Jurkat, Clone E6-1 (cell line): ENCODE measurements at places on chromosomes 6 and 20.

GRCh38 chr6:147116056-147116455 lies 88.2 kb upstream of the STXBP5 start:
- no peak for DNase-seq

DNA sequence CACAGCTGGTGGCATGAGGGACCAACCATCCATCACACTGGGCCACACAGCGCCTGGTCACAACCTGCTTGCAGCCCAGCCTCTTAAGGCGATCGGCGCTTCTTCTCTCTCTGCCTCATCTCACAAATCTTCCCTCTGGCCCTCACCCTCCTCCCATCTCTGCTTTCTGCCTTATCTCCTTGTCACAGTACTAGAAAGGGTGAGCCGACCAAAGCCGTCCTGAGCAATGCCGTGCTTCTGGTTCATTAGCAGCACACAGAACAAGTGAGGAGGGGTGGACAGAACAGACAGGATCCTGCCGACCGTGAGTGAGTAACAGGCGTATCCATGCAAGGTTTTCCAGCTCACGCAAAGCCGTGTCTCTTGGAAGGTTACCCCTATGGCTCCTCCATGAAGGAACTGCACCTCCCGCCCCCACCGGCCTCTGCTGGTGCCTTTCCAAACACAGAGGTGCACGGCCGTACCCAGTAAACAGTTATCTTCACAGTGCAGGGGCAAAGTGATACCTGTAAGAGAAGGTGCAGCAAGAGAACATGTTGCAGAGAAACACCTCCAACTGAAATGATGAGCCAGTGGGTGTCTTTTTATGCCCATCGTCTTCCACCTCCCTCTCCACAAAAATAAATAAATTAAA lies 331.7 kb downstream of the FARS2 start:
- no peak for DNase-seq

DNA sequence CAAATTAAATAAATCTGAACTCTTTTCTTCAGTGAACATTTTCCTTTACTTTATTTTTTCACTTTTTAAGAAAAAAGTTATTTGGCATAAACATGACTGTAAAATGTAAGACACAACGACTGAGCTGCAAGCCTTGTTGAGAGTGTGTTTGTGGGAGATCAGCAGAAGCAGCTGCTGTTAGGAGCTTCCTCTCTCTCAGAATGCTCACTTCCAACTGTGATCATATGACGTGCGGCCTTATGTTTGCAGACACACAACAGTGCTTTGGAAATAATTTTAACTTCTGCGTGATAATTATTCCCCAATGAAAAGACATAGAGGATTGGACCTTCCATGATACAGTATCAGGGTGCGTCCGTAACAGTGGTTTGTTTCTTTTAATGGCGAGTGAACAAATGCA lies 104.0 kb downstream of the ARHGAP18 start:
- DNase-seq: no peak

DNA sequence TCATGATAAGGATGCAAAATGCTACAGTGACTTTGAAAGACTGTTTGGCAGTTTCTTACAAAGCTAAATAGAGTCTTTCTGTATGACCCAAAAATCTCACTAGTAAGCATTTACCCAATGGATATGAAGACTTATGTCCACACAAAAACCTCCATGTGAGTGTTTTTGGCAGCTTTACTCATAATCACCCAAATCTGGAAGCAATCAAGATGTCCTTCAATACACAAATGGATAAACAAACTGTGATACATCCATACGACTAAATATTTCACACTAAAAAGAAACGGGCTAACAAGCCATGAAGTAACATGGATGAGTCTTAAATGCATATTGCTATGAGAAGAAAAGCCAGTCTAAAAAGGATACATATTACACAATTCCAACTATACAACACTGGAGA lies 117.2 kb downstream of the PDE10A start:
- DNase-seq: no peak

- no peak for DNase-seq
Measured at GRCh38 chr20:43682446-43682845, 15.5 kb downstream of the MYBL2 start.

- no peak for DNase-seq
Measured at GRCh38 chr20:37278966-37279590, 10.4 kb upstream of the MANBAL start.

DNA sequence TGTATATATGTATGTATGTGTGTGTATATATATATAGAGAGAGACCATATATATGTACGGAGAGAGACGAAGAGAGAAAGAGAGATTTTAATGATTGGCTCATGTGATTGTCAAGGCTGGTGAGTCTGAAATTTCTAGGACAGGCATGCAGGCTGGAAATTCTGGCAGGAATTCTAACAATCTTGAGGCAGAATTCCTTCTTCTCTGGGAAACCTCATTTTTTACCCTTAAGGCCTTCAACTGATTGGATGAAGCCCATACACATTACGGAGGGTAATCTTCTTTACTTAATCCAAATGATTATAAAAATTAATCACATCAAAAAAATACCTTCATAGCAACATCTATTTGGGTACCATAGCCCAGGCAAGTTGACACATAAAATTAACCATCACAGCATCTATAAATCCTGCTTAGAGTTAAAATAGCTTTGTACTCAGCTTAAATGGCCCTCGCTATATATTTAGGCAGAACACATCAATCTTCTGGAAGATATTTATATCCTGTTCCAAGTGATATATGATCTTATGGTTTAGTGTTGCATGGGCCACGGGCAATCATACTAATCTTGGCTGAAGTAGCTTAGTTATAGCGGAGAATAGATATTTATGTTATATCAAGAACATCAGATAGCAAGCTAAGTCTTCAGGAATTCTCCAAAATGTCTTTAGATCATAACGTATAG lies 36.6 kb downstream of the ABRACL start:
- no peak for DNase-seq

DNA sequence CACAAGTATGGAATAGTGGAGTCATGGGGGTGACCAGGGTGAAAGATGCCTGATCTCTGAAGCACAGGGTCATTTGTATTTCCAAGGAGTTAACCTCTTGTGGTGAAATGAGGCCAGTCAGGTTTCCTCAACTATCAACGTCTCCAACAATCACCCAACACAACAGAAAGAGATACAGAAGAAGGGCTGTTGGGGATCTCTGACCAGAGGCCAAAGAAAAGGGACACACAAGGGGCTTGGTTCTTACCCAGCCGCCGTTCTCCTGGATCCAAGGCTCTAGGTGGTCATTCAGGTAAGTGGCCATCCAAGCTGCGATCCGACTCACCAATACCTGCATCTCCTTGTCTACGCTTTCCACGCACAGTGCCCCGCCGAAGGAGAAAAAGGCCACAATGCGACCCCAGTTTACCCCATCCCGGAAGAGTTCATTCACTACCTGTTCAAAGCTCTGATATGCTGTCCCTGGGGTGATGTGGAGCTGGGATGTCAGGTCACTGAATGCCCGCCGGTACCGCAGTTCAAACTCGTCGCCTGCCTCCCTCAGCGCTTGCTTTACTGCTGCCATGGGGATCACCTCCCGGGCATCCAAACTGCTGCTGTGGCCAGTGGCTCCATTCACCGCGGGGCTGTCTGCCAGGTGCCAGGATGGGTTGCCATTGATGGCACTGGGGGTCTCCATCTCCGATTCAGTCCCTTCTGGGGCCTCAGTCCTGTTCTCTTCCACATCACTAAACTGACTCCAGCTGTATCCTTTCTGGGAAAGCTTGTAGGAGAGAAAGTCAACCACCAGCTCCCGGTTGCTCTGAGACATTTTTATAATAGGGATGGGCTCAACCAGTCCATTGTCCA lies 1.0 kb downstream of the BCL2L1 start:
- no peak for DNase-seq

DNA sequence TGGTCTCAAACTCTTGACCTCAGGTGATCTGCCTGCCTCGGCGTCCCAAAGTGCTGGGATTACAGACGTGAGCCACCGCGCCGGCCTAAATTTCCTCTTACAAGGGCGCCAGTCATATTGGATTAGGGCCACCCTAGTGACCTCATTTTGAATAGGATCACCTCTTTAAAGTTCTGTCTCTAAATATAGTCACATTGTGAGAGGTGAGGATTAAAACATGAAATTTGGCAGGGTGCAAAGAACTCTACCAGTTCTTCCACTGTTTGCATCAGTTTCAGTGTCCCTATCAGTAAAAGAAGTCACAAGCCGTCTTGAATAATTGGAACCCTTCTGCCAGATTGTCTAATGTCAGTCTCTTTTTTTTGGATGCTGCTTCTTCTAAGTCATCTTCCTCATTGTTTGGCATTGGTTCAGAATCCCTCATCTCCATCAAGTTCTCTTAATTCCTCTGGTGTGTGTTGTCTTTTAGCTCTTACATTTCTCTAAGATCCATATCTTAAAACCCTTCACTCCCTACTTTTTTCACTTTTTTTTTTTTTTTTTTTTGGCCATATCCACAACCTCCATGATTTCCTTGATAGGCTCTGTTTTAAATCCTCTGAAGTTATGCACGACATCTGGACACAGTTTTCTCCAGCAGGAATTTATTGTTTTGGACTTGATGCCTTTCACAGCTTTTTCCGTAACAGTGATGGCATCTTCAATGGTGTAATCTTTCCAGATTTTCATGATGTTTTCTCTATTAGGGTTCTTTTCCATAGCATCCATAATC lies 56.8 kb downstream of the NCOA3 start:
- DNase-seq: no peak
